ENCODE measurements at places on chromosomes 11 and 22.

DNA sequence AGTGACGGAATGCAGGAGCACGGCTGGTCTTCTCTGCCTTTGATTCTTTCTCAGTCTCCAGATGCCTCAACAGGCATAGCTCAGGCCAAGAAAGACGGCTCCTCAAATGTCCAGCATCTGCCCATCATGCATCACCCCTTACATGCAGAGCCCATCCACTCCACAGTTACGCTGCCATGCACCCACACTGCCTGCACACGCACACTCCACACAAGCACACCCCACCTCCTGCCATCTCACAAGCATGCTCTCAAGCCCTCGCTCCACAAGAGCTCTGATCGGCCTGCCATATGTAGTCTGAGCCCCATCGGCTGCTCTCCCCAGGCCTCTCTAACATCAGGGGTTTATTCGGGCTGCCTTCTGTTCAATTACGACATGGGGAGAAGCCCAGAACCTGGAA lies 18.8 kb downstream of the SCN4B start:
- no peak for DNase-seq

- no peak for DNase-seq
Observed at GRCh38 chr11:83827520-83827919, 541.4 kb upstream of the CCDC90B start.

- DNase-seq = no peak
Observed at GRCh38 chr11:10125522-10126133, 168.4 kb downstream of the SBF2 start.

DNA sequence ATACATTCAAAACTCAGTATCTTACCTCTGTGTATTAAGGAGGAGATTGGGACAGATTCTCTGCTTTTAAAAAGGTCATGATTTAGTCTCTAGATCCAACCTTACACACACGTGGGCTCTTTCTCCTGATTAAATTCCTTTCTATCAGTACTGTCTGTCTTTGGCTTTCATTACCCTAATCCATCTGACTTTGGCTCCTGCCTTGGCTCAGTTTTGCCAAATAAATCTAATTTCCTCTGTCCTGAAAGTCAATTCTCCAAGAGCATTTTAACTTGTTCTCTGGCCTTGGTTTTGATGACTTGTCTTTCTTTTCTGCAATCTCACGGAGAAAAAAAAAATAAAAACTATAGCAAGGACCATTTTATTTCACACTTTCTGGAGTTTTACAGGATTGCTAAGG lies 176.6 kb upstream of the PDGFD start:
- no peak for DNase-seq

DNA sequence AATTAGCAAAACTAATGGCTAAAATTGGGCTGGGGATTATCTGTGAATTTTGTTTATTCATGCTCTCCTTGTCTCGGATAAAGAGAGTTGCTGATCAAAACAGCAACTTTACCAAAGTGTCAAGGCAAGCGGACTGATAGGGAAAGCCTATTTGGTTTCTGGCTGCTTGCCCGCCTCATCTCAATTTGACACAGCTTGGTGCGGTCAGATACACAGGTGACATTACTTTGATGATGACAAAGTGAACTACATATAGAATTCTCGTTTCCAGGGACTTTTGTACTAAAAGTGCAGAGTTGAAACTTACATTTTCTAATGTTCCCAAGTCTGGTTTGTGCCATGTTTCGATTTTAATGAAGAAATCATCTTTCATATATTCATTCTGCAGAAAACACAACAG lies 22.8 kb downstream of the PITPNB start:
- no peak for DNase-seq

DNA sequence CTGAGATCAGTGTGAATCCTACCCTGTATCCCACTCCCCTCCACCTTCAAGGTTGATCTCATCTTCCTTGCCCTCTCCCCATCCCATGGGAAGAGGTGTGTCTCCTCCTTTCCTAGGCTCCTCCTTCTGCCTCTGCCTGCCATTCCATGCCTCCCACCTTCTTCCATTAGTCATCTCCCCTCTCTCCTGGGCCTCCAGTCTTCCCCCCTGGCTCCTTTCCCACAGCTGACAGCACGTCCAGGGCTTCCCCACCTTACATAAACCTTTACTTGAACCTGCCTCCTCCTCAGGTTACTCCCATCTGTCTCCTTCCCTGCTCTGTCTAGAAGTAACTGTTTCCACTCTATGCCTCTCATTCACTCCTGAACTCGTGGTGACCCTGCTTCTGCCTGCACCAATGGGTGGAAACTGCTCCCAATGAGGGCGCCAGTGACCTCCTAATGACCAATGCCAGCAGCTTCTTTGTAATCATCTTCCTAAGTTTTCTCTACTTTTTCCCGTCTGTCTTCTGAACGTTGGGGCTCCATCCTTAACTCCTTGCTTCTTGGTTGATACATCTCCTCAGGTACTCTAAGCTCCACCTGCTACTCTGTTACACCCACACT lies 266.9 kb upstream of the NARS2 start:
- DNase-seq = no peak

DNA sequence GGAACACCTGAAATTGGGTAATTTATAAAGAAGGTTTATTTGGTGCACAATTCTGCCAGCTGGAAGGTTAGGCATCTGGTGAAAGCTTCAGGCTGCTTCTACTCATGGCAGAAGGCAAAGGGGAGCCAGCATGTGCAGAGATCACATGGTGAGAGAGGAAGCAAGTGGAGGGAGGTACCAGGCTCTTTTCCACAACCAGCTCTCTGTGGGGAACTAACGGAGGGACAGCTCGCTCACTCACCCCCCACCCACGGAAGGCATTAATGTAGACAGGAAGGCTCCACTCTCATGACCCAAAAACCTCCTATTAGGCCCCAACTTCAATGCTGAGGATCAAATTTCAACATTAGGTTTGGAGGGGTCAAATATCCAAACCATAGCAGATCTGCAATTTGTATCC lies 75.6 kb upstream of the ARHGAP32 start:
- DNase-seq = no peak

GRCh38 chr11:66192181-66192863 lies 76.1 kb upstream of the RAB1B start:
- DNase-seq = no peak

GRCh38 chr11:18452927-18453326 lies 2.7 kb upstream of the LDHAL6A start:
- no peak for DNase-seq

DNA sequence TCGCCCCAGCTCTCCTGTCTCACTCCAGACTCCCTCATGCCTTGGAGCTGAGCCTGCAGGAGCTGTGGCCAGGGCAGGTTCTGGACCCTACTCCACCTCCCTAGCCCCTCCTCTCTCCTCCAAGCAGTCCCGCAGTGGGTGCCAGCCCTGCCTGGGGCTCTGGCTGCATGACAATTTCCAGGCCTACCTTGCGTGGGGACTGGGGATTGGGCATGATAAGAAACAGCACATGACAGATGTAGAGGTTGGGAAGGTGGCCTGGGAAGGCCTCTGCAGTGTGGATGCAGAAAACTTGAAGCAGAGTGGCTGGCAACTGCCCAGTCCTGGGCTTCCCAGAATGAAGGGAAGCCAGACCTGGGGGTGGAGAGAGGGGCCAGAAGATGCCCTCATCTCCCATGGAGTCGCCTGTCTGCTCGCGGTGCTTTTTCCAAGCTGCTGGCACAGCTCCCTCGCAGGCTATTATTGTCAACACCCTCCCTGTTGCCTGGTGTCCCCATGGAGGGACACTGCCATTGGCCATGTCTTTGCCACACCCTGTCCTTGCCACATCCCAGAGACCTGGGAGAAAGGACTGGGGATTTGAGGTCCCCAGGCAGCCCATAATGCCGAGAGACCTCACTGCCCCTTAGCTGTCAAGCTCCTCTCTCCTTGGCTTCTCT lies 48.9 kb upstream of the CDON start:
- no peak for DNase-seq

GRCh38 chr11:72859126-72859525 lies 44.9 kb downstream of the ATG16L2 start:
- DNase-seq = no peak

GRCh38 chr11:11871991-11872401 lies 30.2 kb downstream of the USP47 start:
- DNase-seq = no peak

DNA sequence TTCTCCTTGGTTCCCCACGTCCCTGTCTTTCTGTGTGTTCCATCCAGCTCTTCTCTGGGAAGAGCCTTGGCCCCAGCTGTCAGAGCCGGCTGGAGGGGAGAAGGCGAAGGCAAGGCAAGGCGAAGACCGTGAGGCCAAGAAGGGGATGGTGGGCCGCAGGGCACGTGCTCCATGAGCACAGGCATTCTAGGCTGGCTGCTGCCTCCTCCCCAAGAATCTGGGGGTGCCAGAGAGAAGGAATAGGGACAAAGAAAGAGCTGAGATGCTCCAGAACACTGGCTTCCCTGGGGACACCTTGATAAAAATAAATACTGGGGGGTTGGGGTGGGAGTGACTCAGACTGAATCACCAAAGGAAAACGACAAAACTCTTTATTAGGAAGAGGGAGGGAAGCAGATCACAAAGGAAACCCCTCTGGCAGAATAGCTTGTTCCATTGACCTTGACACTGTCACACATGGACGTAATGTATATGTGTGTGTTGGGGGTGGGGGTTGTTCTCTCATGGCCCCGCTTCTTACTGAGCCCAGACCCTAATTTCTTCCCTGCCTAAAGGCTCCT lies 52.5 kb downstream of the NECTIN1 start:
- DNase-seq = no peak

DNA sequence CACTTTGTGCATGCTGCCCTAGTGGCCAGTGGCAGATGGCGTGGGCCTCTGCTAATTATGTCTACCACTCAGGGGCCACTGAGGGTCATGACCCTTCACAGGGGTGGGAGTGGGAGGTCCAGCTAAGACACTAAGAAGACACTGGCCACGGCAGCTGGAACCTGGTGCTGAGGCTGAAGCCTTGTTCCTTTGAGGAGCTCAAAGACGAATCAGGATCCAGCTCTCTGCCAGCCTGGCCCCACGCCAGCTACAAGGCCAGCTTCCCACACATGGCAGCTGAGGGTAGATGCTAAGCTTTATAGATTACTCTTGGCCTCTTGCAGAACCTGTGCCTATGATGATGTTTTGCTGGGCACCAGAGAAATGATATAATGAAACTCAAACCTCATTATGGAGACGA lies 226.3 kb downstream of the DSCAML1 start:
- no peak for DNase-seq

DNA sequence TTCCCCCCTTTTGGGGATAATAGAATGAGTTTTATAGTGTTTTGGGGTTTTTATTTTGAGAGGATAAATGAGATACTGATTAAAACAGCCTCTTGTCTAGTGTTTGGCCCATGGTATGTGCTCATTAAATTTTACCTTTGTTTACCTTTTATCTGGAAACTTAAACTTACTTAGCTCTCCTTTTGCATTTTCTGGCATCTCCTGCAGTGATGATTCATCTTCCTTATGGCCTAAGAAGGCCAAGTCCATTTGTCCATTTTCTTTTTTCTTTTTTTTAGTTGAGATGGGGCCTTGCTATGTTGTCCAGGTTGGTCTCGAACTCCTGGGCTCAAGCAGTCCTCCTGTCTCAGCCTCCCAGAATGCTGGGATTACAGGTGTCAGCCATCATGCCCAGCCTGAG lies 156.3 kb downstream of the COMMD9 start:
- DNase-seq = no peak

DNA sequence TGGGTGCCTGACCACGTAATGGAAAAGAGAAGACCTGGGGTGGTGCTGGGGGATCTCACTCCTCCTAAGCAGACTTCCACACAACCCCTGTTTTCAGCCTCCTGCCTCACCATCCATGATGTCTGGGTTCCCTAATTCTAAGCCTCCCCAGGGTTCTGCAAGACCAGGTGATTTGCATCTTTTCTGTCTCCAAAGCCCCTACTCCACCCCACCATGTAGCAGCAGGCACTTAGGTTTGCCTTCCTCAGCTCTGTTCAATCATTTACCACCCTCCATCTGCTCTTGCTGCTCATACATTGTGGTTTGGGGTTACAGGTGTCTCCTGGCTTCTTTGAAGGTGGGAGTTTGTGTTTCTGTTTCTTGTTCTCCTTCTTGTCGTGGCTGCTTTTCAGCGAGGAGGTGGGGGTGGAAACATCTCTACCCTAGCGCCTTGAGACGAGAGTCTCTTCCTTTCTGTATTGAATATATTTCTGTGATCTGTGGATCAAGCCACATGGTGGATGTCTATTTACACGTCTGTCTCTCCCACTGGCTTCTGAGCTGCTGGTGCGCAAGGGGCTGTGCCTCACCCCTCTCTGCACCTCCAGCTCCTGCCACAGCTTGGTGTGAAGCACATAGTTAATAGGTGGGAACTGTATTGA lies 6.6 kb upstream of the SSTR3 start:
- peak; percentile 89 for DNase-seq

Measured in stimulated activated CD4-positive, alpha-beta T cell treated with anti-CD3 and anti-CD28 coated beads, Interleukin-4, amount 100 ng/mL, for 4 hours (primary cell).